ENCODE measurements at places on chromosomes 2 and 18.

DNA sequence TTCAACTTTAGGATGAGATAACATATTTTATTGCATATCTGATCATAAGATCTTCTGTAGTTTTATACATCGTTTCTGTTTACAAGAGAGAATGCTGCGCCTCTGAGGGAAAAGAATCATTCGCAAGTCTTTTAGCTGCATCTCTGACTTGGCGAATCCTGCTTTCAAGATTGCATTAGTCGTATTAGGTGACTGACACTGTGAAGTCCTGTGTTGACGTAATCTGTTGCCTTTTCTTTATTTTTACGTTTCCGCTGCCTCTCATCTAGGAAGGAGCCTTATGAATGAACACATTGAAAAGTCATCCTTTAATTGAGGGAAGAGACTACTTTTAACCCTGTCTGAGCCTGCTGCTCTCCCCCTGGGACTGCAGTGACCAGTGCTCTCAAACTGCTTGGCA lies 101.5 kb downstream of the LDLRAD4 start:
- no peak for DNase-seq

- DNase-seq = no peak
Measured at GRCh38 chr2:84827978-84828575, 52.8 kb downstream of the TRABD2A start.

DNA sequence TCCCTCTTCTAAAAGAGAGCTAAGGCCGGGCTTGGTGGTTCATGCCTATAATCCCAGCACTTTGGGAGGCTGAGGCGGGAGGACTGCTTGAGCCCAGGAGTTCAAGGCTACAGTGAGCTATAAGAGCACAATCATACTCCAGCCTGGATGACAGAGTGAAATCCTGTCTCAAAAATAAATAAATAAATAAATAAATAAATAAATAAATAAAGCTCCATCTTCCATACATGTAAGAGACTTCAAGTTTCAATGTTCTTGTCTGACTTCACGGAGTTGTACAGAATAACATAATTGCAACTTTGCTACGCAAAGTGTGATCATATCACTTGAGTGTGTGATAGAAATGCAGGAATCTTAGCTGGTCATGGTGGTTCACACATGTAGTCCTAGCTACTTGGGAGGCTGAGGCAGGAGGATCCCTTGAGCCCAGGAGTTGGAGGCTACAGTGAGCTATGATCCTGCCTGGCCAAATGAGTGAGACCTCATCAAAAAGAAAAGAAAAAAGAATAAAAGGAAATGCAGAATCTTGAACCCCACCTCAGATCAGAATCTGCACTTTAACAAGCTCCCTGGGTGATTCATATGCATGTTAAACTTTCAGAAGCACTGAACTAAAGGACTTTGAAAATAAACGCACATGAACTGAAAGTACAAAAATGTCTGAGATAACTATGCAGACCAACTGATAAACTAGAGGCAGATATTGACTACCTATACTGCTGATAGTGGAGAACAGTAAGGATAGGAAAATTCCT lies 123.7 kb upstream of the SP3 start:
- DNase-seq = no peak

DNA sequence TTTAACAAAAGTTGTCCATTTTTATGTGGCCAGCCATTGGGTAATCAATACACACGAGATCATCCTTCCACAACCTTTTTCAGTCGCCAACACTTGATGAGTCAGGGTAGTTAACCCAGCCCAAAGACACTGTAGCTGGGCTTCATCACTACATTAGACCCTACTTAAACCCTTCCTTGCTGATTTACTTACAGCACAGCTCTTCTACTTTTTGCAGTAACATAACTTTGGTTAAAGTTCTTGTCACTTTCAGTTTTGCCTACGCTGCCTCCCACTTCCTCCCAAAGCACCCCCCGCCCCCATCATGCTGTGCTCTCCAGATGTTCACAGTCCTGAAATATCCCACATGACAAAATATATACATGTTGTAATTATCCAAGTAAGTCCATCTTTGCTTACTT lies 103.6 kb downstream of the CDK15 start:
- DNase-seq = no peak

GRCh38 chr2:84613082-84613481 lies 96.8 kb downstream of the DNAH6 start:
- DNase-seq = no peak

DNA sequence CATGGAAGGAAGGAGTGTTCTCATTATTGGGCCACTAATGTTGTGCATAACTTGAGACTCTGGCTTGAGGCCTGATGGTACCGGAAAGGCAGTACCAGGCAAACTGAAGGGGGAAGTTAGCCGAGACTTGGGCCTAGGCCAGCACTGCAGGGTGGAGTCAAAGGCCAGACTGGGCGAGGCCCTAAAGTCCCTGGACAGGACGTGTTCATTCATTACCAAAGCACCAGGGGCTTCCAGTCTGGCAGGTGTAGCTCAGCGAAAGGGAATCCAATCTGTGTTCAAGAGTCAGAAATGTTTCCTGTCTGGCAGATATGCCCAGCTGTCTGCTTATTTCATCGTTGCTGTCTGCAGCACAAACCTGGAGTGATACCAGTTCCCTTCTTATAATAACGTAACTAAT lies 4.7 kb upstream of the ITSN2 start:
- DNase-seq = no peak

DNA sequence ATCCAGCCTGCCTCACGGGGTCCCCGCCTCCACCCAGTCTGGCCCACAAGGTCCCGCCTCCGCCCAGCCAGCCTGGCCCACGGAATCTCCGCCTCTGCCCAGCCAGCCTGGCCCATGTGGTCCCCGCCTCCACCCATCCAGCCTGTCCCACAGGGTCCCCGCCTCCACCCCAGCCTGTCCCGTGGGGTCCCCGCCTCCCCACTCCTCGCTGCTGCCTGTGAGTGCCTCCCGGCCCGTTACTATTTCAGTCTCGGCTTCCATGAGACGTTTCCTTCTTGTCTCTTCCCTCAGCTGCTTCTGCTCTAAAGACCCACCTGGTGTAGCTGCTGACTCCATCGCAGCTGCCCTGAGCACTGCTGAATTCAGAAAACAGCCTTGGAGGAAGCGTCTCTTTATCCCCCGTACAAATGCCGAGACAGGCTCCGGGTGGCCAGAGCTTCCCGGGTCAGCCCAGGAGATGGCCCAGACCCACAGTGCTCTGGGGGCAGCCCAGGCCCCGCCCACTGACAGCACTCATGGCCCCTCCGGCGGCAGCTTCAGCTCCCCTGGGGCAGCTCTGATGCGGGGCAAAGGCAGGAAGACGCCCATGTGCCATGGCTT lies 69.8 kb downstream of the NFATC1 start:
- no peak for DNase-seq

DNA sequence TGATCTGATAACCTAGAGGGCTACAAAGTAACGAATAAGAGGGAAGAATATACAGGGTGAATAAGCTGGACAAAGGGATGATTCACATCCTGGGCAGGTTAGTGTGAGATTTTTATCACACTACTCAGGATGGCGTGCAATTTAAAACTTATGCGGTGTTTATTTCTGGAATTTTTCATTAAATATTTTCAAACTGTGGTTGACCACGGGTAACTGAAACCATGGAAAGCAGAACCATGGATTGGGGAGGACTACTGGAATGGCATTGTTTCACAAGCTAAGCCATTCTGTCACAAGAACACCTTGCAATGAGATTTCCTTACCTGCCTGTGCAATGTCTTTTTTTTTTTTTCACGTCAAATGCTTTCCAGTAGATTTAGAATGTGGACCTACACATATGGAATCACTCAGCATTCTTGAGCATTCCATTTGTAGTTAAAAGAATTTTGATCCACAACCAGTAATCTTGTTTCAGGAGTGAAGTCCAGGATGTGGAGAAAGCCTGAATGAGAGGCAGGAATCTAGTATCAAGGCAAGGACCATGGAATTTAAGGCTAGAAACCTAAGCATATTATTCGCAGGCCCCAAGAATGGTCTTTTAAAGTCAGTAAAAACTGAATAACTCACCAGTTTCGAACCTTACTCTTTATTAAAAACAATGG lies 8.0 kb upstream of the CDK15 start:
- DNase-seq = no peak

DNA sequence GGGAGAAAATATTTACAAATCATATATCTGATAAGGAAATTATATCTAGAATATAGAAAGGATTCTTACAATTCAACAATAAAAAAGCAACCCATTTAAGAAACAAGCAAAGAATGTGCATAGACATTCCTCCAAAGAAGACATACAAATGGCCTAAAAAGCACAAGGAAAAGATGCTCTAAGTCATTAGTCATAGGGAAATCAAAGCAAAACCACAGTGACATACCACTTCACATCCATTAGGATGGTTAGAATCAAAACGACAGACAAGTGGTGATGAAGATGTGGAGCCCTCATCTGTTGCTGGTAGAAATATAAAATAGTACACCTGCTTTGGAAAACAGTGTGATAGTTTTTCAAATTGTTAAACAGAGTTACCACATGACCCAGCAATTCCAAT lies 48.2 kb downstream of the MAPRE2 start:
- no peak for DNase-seq

GRCh38 chr2:213248637-213249036 lies 35.6 kb upstream of the SPAG16 start:
- DNase-seq = no peak

GRCh38 chr2:221612161-221612560 lies 40.1 kb upstream of the EPHA4 start:
- DNase-seq = no peak

GRCh38 chr2:204608237-204608939 lies 63.1 kb downstream of the PARD3B start:
- no peak for DNase-seq

- no peak for DNase-seq
Measured at GRCh38 chr2:196041786-196042185, 26.9 kb downstream of the DNAH7 start.

- DNase-seq = no peak
Measured at GRCh38 chr2:144642131-144642530, 122.2 kb upstream of the ZEB2 start.

DNA sequence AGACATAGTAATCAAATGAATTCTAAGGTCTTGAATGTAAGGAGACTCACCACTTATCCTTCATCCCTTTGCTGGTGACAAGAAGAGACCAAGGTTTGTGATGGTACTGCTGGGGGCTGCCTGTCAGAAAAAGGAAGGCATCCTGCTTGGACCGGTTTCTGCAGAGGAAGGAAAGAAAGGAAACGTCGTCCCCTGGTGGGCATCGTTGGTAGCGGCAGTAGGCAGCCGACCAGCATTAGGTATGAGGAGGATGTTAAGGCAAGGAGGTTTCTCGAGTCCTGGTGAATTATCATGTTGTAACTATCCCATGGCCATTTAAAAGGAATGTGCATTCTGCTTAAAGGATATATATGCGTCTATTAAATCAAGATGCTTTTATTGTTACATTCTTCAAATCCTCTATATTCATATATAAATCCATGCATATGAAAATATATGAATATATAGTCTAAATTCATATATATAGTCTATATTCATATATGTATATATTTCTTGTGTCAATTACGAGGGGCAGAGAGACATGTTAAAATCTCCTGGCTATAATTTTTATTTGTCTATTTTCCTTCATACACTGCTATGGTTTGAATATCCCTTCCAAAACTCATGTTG lies 94.4 kb upstream of the TGFA start:
- no peak for DNase-seq

GRCh38 chr2:165576409-165577154 lies 107.1 kb downstream of the CSRNP3 start:
- DNase-seq = no peak

- DNase-seq = no peak
Measured at GRCh38 chr2:138060301-138060635, 96.0 kb downstream of the HNMT start.

DNA sequence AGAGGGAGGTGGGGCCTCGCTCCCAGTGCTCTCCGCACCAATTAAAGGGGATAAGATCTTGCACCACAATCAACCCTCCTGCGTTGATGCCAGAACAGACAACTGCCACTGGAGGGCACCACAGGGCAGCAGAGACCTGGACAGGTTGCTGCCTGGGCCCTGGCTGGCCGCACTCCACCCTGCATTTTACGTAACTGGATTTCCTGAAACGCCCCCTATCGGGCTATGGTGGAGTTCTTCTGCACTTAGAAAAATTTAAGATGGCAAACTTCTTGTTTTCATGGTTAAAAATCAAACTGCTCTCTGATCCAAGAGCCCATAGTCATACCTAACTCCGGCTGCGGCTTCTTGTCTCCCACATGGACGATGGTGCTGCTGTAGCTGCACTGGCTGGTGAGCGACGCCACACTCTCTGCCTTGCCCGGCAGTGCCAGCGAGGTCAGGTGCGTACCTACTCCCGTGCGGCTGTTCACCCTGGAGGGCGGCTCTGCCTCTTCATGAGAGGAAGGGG lies 16.8 kb upstream of the HES6 start:
- DNase-seq = no peak

DNA sequence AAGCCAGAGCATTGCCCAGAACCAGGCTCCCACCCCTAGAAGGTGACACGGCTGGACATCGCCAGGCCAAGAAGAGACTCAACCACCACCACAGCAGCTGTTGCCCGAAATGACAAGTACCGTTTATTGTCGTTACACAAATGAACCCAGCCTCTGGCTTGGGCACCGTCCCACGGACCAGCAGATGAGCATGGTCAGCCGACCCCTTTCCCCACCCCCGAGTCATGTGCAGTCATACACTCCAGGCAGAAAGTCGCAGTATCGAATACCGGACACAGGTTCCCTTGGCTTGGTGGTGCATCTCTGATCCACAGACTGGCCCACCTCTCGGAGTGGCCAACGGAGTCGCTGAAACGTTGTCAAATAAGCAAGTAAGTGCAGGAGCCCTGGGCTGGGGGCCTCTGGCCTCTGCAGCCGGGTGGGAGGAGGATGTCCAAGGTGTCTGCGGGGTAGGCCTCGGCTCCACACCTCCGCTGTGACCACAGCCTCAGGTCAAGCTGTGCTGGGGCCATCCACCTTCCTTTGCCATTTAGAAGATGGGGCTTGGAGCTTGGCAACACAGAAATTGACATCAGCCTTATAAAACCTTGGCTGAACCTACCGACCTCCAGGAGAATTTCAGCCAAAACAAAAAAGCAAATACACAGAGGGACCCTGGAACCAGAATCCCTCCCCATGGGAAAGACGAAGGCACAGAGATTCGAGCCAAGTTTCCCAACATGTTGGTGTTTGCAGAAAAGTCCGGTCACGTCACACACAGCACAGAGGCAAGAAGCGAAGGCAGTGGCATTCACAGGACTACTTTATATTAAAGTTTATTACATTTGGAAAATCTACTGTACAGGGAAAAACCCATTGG lies 24.0 kb downstream of the SDC1 start:
- no peak for DNase-seq

GRCh38 chr2:49973436-49973835 lies 819.1 kb upstream of the FSHR start:
- no peak for DNase-seq

GRCh38 chr18:22932885-22933205 lies 283 bp upstream of the RBBP8 start:
- no peak for DNase-seq
